MV-4-11 (cell line): ENCODE measurements at places on chromosomes 2 and 18.
A peak's percentile ranks its signal among the peaks of the same experiment; 100 is the strongest.

DNA sequence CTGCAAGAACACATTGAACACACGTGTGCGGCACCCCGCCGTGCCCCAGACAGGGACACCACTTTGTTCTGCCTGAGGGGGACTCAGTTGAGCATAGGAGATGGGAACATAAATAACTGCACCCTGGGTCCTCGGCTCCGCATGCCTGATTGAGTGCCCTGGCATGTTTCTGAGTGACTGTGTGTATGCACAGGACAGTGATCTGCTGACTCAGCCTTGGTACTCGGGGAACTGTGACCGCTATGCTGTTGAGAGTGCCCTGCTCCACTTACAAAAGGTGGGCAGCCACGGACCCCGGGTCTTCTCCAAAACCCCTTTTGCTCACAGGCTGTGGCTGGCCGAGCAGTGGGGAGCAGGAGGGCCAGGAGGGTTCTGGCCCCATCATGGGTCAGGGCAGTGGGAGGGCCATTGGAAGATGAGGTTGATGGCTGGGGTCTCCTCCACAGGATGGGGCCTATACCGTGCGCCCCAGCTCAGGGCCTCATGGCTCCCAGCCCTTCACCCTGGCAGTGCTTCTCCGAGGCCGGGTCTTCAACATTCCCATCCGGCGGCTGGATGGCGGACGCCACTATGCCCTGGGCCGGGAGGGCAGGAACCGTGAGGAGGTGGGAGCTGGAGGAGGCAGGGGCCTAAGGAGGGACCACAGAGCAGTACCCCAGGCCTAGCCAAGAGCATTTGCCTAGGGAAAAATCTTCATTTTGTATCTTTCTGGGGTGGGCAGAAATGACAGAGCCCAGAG is 16.9 kb downstream of the SH2D6 start:
- no peak for DNase-seq

GRCh38 chr2:230706966-230707365 is 5.7 kb upstream of the CAB39 start:
- DNase-seq, result no peak

DNA sequence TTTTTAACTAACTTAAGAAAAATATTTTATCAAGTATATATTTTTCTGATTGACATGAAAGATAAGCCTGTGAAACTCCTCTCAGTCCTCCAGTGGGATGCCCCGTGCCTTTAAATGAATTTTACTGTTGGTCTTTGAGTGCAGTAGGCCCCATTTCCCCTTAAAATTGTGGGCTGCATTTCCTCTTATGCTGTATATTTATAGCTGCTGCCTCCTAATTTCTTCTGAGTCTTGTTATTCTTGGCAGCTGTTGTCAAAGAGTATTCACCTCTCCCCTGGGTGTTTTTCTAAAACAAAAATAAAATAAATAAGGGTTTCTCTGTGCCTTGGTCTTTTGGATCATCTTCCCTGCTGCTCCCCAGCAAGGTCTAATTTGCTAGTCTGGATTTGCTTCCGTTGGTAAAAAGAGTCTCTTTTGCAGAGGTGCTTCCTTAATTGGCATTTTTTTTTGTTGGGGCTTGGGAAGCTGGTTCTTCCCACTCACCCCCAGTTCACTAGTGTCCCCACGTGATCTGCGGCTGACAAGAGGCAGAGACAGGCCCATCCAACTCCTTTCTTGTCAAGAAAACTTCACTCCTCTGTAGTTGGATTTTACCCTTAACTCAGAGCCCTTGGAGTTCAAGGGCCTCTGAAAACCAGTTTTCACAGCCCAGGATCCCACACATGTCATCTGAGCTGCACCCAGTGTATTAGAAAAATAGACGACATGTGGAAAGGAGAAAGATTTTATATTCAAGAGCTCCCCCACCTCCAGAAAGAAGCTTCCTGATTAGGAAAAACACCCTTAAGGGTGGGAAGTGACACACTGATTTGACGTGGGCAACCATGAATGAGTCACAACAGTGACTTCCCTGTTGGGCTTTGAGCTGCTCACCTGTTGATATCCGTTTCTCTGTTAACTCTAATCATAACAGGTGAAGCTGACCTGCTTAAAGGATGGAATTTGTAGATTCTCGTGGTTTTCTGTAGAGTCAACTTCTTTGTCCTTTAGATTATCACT is 431.5 kb downstream of the DCDC2C start:
- DNase-seq, result peak; percentile 90

DNA sequence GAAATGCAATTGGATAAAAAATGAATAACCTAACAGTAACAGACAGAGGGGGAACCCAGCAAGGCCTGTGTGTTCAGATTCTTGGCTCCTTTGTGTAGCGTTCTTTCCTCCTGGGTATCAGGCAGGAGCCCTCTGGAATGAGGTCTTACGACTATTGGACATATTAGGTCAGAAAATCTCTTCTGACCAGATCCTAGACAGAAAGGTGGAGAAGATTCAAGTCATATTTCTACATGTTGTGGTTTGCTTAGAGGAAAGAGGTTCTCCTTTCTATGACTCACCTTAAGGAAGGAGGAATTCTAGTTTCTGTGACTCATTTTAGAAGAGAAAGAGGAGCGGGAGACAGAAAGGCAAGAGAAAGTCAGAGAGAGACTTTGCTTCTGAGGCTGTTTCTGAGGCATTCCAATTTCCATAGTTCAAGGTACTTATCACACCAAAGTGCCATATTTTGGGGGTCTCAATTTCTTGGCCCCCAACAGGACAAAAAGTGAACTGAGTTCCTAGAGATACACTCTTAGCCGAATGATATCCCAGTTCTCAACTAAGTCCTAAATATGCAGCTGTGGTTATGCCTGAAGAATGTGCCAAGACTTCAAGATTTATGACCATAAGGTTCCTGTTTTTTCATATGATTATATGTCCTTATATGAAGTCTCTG is 618.6 kb downstream of the ZEB2 start:
- DNase-seq, result peak; percentile 66

- DNase-seq, result peak; percentile 100
These were observed 83.9 kb downstream of the STPG4 start for GRCh38 chr2:47070920-47071824.

- DNase-seq, result no peak
These were observed 200.1 kb downstream of the BCL11A start for GRCh38 chr2:60353406-60353800.

DNA sequence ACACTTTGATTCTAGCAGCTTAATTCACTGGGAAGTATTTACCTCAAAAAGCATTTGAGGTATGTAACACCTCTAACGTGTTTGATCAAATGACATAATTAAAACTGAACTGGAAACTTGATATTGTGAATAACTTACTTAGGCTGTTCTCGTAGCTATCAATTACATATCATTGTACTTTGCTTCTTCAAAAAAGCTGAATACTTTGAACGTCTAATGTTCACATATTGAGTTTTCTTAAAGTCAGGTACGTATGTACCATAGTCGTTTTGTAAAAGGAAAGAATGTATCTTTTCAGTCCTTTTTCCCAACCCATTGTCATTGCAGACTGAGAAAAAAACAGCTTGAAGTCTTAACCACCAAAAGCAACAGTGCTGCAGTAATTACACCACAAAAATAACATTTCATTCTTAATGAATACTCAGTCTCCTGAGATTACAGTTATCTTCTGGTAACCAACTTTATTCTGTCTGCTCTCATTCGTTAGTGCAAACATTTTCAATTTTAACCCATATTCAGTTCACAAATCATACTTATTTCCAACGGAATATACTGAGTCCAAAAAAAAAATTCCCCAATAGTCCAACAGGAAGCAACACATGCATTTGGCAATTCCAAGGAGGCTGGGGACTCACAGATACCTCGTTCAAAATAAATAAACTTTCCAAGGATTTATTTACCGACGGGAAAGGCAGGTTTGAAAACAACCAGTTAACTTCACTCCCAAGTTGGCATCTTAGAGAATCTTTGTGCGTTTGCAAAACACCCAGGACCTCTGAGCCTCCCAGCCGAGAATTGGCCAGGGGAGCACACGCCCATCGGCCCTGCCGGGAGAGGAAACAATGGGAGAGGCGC is 1.1 kb downstream of the CHN1 start:
- no peak for DNase-seq

- DNase-seq, result no peak
These were observed 51.0 kb downstream of the WDR33 start for GRCh38 chr2:127759931-127760330.

GRCh38 chr18:56431551-56431950 is 206.8 kb downstream of the TXNL1 start:
- no peak for DNase-seq

DNA sequence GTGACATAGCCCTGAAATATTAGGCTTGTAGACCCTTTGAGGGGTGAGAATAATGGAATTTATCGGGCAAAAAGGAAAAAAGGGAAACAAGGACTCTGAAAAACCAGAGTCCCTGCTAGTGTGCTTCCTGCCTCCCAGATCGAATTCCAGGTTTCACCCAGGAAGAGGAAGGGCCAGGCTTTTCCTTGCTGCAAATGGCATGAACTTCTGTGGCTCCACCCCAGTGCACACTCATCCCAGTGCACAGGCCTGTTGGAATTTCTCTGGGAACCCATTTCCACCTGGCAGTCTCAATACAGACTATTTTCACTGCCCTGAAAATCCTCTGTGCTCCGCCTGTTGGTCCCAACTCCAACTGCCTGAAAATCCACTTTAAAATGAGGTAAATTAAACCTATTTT is 29.9 kb downstream of the C18orf54 start:
- no peak for DNase-seq

DNA sequence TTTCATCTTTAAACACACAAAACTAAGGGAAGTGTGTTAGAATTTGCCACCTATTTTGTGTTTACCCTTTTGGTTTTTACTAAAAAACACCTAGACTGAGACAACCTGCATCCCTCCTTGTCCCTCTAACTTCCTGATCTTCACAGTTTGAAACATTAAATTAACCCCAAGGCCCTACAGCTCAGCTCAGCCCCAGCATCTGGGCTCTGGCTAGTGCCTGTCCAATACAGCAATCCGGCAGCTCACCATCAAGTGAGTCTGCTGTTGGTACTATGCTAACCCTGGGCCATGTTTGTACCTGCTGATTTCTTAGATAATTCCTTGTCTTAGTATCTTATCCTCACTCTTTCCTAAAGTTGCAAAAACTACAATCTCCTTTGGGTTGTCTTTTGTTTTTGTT is 162.4 kb downstream of the DSEL start:
- DNase-seq, result no peak

GRCh38 chr2:15427987-15428386 is 133.1 kb downstream of the NBAS start:
- DNase-seq, result no peak

GRCh38 chr2:64106481-64106880 is 37.7 kb downstream of the PELI1 start:
- DNase-seq, result no peak

GRCh38 chr2:12767541-12767940 is 50.8 kb downstream of the TRIB2 start:
- no peak for DNase-seq

GRCh38 chr2:159894145-159894838 is 96.3 kb upstream of the CD302 start:
- DNase-seq, result no peak

GRCh38 chr18:26575865-26576217 is 27.5 kb upstream of the KCTD1 start:
- no peak for DNase-seq

DNA sequence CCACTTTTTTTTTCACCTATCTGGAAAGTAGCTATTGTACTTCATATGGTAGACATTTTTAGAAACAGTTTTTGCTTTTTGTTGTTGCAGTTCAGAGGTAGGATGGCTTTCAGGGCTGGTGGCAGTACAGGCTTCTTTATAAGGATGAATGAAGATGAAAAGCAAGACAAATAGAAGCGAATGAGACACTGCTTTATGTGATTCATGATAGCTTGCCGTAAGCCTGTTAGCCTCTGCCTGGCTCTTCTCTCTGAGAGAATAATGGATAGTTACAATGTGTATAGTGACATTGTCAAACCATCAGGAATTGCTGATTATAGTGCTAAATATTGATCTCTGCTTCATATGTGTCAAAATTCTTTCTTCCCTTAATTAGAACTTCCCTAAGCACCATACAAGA is 173.7 kb downstream of the NR4A2 start:
- DNase-seq, result no peak

DNA sequence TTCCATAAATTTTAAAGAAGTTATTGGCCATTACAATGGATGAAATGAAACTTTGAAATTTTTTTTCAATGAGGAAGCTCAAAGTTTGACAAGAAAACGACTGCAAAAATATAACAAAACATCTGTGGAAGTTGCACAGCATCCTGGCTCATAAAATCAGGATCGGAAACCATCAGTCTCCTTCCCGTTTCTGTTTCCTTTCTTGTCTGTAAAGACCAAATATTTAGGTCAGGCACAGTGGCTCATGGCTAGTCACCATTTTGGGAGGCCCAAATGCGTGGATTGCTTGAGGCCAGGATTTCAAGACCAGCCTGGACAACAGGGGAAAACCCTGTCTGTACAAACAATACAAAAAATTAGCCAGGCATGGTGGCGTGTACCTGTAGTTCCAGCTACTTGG is 27.6 kb upstream of the SSB start:
- DNase-seq, result peak; percentile 66

DNA sequence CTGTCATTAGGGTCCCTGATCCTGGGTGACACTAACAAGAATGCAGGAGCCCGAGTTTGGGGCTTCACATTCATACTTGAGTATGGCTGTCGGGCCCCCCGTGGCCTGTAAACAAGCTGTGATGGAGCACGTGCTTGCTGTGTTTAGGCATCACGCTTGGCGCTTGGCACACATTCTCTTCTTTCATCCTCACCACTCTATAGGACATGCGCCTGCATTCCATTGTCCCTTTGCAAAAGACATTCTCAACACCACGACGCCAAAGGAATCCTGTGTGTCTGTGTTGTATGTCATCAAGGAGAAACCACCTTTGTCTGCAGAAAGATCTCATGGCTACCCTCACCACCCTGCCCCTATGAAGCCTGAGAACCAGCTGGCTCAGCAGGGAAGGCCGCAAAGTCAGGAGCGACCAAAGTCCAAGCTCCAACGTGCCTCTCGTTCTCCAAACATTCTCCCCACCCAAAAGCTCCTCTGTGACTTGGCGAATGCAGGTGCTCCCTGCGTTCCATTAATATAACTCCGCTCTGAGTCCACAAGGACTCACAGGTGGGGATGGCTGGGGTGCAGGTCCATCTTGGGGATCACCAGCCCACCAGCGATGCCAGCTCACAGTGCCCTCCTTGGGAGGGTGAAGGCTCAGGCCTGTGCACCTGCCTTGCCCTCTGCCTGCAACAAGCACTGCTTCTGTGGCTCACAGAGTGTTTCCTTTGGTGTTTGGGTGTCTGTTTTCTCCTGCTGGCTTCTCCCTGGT is 6.2 kb upstream of the PER2 start:
- no peak for DNase-seq

- DNase-seq, result no peak
These were observed 13.5 kb upstream of the UBXN4 start for GRCh38 chr2:135728064-135728743.

DNA sequence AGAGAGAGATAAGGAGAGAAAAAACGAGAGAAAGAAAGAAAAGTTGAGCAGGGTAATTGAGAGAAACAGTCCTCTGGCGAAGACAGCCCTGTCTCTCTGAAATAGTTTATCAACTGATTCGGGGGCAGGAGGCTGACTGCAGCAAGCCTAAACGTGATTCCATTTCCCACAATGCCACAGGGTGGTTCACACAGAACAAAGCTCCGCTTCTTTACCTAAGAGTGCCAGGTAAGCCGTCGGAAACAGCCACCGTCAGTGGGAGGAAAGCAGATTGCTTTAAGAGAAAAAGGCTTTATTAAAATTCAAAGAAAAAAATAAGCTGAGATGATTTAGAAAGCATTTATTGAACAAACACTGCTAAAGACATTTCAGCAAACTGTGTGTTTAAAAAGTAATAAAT is 271.4 kb upstream of the POU3F3 start:
- no peak for DNase-seq
